ENCODE measurements at places on chromosomes 4 and X. TPM values are rescaled to one million over a fixed set of nuclear protein-coding genes. Genes with fewer than 3 reads are reported as not detected.
A peak's percentile ranks its signal among the peaks of the same experiment; 100 is the strongest.

DNA sequence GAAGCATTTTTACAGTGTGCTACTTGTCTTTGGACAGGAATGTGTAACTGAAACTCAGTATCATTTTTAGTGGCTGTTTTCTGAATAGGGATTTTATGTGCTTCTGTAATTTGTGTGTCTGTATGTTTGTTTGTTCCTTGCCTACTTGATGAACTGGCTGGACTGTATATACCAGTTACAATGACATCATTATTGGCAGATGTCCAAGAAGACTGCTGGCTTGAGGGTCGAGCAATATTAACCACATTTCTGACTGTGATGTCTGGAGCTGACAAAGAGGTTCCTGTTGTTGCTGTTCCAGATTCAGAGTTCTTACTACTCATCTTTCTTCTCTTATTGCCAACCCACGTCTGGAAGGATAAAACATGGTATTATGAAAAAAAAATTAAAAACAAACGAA, 33.0 kb downstream of the HDX start:
- no peak for DNase-seq

The COL4A5 gene
- total RNA-seq: not detected

GRCh38 chrX:55340896-55341433, 76.2 kb upstream of the PAGE3 start:
- no peak for DNase-seq

GRCh38 chrX:109856974-109857373, 123.9 kb upstream of the ACSL4 start:
- peak; percentile 34 for DNase-seq

GRCh38 chrX:103063191-103063845, 653 bp downstream of the BEX1 start:
- no peak for DNase-seq

The CFAP97 gene
- 32.4 TPM for total RNA-seq

The CFP gene
- total RNA-seq: 25.9 TPM

DNA sequence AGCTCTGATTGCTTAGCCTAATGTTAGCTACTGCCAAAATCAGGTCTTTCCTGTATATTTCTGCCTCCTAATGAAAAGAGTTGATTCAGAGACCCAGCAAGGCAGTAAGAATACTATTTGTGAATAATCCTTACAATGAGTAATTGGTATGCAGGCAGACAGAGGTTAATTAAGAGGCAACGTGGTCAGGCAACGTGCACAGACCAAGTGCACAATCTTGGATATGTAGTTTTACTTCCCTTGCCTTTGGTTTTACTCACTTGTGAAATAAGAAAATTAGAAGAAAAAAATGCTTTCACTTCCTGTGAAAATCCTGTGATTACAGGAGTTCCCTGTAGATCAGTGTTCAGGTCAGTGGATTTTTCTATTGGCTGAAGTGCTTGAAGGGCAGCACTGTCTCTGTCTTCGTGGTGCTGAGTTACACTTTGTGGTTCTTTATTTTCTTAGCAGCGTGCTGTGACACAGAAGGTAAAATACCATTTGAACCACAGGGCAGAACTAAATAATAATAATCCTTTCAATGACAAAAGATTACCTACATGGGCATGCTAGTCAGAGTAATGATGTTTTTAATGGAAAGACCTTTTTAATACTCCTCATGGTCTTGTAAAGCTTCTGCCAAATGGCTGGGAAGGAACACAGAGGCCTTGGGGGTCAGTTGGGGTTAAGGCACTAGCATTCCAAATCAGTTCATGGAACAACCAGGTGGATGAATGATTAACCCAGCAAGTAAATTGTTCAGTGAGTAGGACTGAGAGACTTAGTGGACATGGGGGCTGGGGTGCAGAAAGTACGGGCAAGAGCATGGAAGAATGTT, 430.9 kb downstream of the MAPK10 start:
- no peak for DNase-seq

GRCh38 chr4:152929888-152930287, 6.2 kb upstream of the FHDC1 start:
- no peak for DNase-seq

Data from activated CD4-positive, alpha-beta T cell treated with anti-CD3 and anti-CD28 coated beads, Interleukin-2, amount 10 ng/mL, durations not matched to agents 7 days and 5 days (primary cell).